Left ventricle myocardium superior (tissue), 1 donor: ENCODE measurements at places on chromosomes 7 and 10. TPM values are rescaled to one million over a fixed set of nuclear protein-coding genes. Genes with fewer than 3 reads are reported as not detected.

Gene FZD1
- 12.1 TPM for total RNA-seq

Gene TFR2
- not detected for total RNA-seq

DNA sequence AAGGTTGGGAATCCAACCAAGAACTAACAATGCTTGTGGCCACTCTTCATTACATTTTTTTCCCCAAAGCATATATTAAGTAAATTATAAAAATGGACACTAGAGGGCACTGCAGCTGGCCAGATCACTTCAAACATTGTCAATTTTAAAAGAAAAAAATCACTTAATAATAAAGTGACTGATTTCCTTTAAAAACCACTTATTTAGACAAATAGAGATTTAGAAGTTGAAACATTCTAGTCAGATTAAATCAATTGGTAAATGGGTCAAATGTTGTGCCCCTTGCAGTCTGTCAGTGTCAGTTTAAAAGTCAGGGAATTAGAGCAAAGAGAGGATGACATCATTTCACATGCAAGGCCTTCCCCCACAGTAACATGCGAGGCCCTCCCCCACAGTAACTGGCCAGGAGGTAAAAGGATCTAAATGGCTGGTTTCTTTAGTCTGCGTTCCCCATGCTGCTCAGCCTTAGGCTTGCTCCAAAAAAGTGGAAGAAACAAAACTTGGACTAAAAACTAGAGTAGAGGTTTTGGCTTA, 177.9 kb downstream of the SKAP2 start:
- DNase-seq: no peak

DNA sequence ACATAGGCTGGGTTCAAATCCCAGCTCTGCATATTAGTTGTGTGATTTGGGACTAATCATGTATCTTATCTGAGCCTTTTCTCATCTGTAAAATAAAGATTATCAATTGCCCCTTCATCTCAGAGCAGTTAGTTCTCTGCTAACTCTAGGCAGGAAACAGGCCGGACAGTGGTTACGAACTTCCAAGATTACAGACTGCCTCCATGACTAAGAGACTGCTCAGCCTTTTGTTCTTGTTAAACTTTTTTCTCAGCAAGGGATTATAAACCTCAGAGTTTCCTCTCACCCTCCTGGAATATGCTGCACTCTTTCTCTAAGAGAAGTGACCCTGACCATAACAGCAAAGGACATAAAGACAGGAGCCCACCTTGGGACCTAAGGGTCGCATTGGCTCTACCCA, 52.5 kb upstream of the NFKB2 start:
- DNase-seq: no peak

GRCh38 chr7:116708248-116708647, 36.3 kb downstream of the MET start:
- DNase-seq: no peak

GRCh38 chr7:108097703-108098102, 32.5 kb downstream of the LAMB4 start:
- DNase-seq: no peak

- DNase-seq: no peak
Observed at GRCh38 chr7:57176928-57177635, 44.8 kb upstream of the ZNF479 start.

- no peak for DNase-seq
Observed at GRCh38 chr10:77027141-77027540, 610.5 kb downstream of the KCNMA1 start.
